ENCODE measurements at places on chromosomes 5 and 9.

DNA sequence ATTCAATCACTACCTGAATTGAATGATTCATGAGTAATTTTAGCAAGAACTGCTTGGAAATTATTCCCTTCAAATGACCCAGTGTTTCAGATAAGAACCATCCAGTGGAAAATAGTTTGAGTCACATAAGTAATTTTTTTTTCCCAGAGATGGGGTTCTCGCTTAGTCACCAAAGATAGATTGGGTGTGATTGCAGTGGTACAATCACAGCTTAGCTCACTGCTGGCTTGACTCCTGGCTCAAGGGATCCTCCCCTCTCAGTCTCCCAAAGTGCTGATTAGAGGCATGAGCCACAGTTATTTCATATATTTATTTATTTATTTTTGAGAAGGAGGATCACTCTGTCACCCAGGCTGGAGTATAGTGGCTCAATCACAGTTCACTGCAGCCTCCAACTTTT, 574.5 kb upstream of the ARRDC3 start:
- DNase-seq: no peak

DNA sequence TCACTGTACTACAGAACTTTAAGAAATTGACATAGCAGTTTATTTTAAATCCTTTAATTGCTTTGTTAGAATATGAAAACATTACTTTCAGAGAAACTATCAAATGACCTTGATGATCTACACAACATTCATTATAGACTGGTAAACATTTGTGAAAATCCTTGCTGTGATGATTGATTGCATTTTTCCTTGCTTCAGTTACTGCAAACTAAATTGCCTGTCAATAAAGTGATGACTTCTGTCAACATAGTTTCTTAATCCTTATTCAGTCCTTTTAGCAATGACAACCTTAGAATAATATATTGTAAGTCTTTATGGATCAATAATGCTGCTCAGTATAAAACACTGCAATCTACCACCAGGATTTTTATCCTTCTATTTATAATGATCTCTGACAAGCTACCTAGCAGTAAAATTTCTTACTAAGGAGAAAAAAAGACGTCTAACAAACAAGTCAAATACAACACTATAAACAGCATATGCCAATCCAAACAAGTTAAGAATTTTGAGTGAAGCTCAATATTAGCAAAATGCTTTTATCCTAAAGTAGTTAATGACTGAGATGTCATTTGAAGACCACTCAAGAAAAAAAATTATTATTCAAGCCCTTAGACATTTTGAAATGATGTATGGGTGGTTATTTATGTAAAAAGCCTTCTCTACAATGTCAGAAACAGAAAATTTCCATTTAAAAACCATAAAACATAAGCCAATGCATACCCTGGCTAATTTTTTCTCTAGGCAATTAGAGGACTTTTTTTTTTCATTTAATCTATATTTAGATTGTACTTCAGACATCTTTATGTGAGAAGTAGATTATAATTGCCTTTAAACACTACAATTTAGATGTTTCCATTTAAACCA, 105.5 kb downstream of the FBXL17 start:
- DNase-seq: no peak

DNA sequence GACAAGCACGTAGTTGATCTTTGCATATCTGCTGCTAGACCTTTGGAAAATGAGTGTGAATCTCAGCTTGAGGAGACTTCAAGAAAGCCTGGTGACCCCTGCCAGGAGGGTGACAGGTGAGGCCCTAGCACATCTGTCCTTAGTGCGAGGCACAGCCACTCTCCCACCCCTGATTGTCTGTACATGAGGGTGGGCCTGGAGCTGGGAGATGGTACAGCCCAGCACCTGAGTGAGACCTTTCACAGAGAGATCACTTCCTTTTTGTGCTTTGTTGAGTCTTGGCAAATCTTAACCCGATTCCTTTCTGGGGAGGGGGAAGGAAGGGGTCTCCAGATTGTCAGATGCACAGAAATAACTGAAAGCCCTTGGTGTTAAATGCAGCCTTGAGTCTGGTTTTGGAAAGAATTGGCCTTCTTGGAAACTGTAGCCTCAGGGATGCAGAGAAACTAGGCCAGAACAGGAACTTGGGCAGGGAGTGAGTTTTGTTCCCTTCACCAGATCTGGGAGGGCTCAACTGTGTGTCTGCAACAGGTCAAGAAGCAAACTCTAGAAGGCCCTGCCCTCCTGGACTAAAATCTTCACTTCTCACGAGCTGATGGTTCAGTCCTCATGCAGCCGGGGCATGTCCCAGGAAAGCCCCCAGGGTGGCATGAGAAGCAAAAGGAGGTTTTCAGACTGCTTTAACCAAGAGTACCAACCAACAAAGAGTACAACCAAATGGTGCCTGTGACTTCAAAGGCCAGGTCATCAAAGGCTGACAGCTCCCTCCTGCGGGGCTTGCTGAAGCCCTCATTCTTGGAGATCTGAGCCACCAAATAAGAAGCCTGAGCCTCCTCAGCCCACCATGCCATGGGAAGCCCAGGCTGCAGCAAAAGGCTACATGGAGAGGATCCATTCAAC, 20.8 kb upstream of the SEMA4D start:
- DNase-seq: no peak

DNA sequence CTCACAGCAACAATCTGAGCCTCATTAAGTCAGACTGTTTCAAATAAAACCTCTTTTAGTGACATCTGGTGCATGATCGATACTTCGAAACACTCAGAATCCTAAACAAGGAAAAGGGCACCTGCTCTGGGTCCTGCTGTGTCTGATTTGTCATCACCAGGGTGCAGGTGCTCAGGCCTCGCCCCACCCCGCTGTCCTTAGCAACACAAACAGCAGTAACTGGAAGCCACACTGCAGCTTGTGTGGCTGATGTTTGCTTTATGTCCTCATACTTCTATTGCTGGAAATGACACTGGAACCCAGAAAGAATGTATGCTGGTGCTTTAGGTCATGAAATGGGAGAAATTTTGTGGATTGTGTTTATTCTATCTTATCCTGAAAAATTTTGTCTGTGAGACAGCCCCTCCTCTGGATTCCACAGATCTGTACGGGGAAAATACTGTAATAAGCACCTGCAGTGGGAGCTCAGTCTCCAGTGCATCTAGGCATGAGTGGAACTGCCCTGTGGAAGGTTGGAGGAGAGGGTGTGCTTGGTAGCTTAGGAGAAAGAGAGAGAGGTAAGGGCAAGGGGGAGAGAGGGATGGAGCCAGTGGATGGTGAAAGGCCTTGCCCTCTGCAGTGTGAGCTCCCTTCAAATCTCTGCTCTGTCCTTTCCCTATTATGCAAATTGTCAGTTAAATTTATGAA, 284.2 kb downstream of the SMARCA2 start:
- DNase-seq: no peak

GRCh38 chr9:116152390-116152789, 1.2 kb upstream of the PAPPA start:
- no peak for DNase-seq
